ENCODE measurements at places on chromosomes 5 and 9.

- DNase-seq: no peak
Measured at GRCh38 chr9:89225991-89226471, 47.4 kb upstream of the SHC3 start.

GRCh38 chr9:120712539-120713031 lies 1.7 kb downstream of the MEGF9 start:
- DNase-seq: no peak

- DNase-seq: no peak
Measured at GRCh38 chr5:18744441-18744840, 1110.2 kb downstream of the TAF11L14 start.

- DNase-seq: no peak
Measured at GRCh38 chr5:55441107-55441771, 93.5 kb downstream of the PLPP1 start.

DNA sequence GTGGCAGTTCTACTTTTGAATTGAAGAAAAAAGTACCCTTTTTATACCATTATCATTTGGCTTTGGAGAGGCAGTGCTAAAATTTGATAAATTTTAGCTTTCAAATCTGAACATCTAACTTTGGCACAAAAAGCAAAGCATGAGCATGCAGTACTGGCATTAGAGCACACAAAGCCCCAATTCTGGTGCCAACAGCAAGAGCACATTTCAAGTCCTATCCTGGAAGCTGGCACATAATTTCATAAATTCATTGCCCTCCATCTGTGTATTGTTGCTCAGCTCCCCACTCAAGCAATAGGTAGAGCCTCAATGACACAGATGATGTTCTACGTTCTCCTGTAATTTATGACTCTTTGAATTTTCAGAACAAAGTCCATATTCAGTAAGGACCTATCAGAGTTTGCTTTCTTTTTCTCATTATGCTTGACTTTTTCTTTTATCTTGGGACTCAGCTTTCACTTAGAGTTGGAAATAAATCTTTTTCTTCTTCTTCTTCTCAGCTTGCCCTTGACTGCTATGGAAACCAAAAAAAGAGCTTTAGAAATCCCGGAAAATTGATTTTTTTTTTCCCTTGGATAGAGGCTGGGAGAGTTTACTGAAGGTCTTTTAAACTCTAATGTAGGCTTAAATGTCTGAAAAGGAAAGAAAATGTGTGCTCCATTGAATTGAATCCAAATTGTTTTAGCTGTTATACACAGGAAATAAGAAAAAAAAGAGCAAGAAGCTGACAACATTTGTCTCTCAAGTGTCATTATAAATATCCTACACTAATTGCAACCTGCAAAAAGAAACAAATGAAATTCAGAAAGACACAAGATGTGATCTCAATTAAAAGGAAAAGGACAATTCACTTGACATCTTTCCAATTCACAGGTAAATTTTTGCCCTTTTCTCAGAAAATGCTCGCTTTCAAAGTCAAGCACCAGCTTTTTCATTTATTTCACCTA lies 380.8 kb upstream of the CDH18 start:
- DNase-seq: no peak

DNA sequence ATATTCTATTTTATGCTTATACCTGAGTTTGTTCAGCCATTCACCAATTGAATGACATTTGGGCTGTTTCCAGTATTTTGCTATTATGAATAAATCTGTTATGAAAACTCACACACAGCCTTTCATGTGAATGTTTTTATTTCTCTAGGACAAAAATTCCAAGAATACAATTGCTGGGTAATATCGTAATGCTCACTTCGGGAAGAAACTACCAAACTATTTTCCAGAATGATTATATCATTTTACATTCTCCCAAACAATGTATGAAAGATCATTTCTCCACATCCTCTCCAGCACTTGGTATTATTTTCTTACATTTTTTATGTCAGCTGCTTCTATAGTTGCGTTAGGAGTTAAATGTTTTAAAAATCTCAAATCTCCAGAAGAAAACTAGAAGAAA lies 58.3 kb upstream of the LHFPL2 start:
- no peak for DNase-seq

DNA sequence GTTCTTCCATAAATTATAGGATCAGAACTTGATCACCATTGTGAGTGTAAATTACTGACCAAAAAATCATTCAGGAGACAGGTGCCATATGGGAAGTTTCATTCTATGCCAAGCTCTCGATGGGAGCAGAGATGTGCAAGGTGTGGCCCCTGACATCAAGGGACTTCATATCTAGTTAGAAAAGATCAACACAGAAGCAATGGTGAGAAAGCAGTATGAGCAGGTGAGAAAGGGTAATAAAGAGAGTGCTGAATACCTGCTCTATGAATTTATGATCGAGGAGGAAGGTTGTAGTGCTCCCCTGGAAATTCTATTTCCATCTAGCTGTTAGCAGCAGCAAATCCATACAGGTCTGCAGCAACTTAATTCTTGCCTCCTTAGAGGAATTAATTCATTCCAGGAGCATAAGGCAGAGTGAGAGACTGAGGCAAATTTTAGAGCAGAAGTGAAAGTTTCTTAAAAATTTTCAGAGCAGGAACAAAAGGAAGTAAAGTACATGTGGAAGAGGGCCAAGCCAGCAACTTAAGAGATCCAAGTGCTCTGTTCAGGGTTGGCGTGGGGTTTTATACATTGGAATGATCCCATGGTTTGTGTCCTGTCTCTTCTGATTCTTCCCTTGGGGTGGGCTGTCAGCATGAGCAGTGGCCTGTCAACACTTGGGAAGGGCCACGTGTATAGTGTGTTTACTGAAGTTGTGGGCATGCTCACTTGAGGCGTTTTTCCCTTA lies 181.8 kb downstream of the SAXO1 start:
- DNase-seq: no peak

- no peak for DNase-seq
Measured at GRCh38 chr9:120475341-120475740, 104.6 kb downstream of the CDK5RAP2 start.

- DNase-seq: peak; percentile 79
Measured at GRCh38 chr5:102959055-102959454, 160.9 kb downstream of the GIN1 start.

- no peak for DNase-seq
Measured at GRCh38 chr9:104896131-104896530, 31.8 kb downstream of the ABCA1 start.

- DNase-seq: no peak
Measured at GRCh38 chr9:111297066-111297824, 32.8 kb downstream of the OR2K2 start.

DNA sequence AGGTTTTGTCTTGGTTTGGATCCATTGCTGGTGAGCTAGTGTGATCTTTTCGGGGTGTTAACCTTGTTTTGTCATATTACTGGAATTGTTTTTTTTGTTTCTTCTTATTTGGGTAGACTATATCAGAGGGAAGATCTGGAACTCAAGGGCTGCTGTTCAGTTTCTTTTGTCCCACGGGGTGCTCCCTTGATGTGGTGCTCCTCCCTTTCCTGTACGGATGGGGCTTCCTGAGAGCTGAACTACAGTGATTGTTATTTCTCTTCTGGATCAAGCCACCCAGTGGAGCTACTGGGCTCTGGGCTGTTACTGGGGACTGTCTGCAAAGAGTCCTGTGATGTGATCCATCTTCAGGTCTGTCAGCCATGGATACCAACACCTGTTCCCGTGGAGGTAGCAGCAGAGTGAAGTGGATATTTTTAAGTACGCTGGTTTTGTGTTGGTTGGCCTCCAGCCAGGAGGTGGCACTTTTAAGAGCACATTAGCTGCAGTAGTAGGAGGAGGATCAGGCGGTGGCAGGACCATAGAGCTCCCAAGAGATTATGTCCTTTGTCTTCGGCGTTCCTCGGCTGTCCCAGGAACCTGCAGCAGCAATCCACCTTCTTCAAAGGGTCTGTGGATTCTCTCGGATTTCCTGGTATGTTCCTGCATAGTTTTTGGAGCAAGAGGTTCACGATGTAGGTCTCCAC lies 27.2 kb downstream of the SCAMP1 start:
- no peak for DNase-seq

GRCh38 chr5:58770136-58770535 lies 187.3 kb downstream of the RAB3C start:
- no peak for DNase-seq

GRCh38 chr5:135560858-135561257 lies 17.9 kb downstream of the CXCL14 start:
- peak; percentile 46 for DNase-seq
